WTC11 (cell line): ENCODE measurements at places on chromosomes 11 and 22.

DNA sequence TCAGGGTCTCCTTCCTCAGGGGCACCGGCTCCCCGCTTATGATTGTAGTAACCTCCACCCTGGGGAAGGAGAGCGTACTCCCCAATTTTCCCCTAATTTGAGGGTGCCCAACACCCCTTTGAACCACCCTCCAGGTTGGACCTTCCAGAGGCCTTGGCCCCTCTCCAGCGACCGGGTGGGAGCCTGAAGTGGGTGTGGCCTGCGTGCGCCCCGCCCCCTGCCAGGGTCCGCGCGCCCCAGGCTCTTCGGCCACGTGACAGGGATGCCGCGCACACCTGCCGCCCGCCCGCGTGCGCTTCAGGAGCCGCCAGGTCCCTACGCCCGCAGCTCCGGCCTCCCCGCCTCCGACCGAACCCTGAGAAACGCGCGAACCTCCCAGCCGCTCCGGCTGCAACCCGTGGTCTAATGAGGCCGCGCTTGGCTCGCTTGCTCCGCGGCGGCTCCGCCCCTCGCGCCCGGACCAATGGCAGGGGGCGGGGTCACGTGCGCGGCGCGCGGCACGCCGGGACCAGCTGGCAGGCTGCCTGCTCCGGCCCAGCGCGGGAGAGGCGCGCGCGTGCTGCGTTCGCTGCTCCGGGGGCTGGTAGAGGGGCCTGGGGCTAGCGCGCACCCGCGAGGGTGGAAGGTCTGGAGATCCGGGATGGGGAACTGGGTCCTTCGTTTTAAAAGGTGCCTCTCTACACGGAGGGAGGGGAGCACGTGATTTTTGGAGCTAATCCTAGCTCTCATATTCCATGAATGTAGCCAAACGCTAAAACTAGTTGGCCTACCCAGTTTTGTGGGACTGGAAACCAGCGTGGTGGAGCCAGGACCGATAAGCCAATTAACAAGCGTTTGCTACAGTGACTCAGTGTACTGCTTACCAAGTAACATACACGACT is at the start of gene FOXRED2:
Gene FOXRED2, minus strand, starts transcription at position 404 of the 881 bp plus-strand sequence. CDS start 618 bp downstream, outside the sequence.
- peak; percentile 90 for DNase-seq

DNA sequence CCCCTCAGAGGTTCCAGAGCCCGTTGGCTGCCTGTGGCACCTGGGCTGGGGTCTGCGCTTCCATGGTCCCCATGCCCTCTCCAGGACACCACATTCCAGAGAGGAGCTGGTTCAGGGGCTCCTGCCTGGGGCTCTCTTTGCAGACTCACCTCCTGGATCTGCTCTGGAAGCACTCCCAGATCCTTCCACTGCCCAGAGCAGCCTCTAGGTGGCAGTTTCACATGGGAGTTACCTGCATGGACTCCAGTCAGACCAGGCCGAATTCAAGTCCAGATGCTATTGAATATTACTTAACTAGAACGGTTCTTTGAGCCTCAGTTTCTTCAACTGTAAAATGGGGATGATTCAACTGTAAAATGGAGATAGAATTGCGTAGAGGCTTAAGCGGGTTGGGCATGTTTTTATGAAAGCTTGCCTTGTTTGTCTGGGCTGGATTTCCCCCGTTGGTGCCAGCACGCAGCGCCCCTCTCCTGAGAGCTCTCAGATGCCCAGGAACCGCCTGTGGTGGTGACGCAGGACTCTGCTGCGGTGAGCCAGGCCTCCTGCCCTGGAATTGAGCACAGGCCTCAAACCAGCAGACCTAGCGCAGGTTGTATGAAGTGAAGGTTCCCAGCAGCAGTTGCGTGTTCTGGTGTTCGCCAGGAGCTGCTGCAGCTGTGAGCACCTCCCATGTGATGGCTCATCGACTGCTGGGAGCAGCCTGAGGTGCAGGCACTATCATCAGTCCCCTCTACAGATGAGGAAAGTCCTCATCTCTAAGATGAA is 44.2 kb downstream of the LMO1 start:
- peak; percentile 75 for DNase-seq

- no peak for DNase-seq
Measured at GRCh38 chr11:77075425-77075905, 8.7 kb downstream of the CAPN5 start.

DNA sequence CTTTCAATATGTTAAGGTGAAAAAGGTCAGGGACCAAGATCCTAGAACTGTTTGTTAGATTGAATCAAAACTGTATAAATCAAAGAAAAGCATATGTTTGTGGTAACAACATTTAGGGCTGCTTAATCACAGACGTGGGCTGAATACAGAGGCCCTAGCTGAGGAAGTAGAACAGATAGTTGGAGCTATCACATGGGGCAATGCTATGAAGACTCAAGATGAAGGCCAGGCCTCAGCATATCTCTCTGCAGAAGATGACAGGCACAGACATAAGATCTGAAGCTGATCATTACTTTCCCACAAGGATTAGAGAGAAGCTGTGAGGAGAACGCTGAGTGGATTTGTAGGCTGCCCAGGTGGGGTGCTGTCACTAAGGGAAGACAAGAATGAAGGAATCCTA is 158.6 kb upstream of the CARD18 start:
- no peak for DNase-seq

GRCh38 chr11:66902486-66903177 is 45.8 kb downstream of the LRFN4 start:
- no peak for DNase-seq

- DNase-seq, result no peak
Measured at GRCh38 chr11:74755395-74755995, 6.8 kb downstream of the RNF169 start.

GRCh38 chr11:34305193-34305592 is 52.6 kb downstream of the ABTB2 start:
- no peak for DNase-seq

DNA sequence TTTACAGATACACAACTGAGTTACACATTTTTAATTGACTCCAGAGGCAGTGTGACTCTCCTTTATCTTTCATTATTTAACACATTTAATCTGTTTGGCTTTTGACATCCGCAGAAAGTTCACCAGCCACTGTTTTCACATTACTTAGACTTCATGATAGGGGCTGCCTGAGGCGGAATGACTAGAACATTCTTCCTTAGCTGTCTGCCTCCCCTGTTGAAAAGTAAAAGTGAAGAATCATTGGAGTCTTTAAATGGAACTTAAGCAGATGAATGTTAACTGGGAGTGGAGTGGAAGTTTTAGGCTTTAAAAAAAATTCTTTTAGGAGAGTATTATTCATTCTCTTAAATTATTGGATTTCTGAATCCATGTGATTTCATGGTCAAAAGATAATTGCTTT is 229.2 kb upstream of the MTNR1B start:
- no peak for DNase-seq

DNA sequence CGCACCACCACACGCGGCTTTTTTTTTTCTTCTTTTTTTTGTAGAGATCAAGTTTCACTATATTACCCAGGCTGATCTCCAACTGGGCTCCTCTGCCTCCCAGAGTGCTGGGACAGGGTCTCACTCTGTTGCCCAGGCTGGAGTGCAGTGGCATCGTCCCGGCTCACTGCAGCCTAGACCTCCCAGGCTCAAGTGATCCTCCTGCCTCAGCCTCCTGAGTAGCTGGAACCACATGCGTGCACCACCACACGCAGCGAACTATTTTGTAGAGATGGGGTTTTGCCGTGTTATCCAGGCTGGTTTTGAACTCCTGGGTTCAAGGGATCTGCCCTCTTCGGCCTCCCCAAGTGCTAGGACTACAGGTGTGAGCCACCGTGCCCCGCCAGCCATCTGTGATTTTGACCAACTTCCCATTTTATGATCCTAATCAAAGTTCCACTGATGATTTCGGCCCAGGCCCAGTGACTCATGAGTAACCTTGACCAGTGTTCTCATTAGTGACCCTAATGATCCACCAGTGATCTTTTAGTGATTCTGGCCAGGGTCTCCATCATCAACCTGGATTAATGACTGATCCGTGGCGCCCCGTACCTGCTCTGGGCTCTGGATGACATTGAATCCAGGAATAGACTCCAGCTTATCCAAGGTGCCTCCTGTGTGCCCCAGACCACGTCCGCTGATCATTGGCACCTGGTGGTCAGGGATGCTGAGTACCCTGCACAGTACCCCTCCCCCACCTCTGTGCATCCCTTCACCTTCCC is 1.7 kb downstream of the TYMP start:
- DNase-seq, result no peak

DNA sequence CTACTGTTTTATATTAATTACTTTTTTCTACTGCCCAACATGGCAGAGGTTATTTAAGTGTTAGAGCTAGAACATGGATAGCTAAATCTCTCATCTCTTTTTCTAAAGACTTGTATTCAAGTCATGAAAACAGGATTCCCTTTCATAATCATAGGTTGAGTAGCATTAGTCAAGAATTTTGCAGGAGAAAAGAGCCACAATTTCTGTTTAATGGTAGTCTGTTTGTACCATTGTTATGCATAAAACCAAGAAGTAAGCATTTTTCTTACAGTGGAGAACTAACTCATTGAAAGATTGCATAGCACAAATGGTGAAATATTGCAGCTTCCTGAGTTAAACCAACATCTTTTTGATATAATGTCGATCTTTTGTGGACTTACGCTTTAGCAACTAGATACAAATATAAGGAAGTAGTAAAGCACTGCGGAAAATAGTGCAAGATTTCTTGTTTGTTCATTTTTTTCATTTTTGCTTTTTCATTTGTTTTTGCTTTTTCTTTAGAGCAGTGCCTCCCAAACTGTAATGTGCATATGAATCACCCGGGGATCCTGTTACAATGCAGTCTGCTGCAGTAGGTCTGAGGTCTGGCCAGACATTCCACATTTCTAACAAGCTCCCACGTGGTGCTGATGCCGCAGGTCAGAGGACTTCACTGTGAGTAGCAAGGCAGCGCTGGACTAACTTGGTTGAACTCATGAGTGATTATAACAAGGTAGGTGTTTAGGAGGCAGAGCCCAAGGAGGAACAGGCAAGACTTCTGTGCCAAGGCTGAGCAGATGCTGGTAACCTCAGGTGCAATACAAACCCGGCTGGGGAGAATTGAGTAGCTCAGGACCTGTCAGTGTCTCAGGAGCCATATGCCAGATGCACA is 4.6 kb downstream of the ETS1 start:
- DNase-seq, result peak; percentile 69

GRCh38 chr11:130413405-130414106 is 14.9 kb downstream of the ADAMTS8 start:
- DNase-seq, result no peak

- DNase-seq, result no peak
Measured at GRCh38 chr11:129896062-129896461, 684 bp upstream of the NFRKB start.

GRCh38 chr11:61499816-61500491 is 8.6 kb upstream of the LRRC10B start:
- DNase-seq, result no peak

- no peak for DNase-seq
Measured at GRCh38 chr11:12287009-12287373, 90.4 kb upstream of the PARVA start.

GRCh38 chr11:60810569-60810968 is 25.4 kb downstream of the MS4A10 start:
- no peak for DNase-seq

DNA sequence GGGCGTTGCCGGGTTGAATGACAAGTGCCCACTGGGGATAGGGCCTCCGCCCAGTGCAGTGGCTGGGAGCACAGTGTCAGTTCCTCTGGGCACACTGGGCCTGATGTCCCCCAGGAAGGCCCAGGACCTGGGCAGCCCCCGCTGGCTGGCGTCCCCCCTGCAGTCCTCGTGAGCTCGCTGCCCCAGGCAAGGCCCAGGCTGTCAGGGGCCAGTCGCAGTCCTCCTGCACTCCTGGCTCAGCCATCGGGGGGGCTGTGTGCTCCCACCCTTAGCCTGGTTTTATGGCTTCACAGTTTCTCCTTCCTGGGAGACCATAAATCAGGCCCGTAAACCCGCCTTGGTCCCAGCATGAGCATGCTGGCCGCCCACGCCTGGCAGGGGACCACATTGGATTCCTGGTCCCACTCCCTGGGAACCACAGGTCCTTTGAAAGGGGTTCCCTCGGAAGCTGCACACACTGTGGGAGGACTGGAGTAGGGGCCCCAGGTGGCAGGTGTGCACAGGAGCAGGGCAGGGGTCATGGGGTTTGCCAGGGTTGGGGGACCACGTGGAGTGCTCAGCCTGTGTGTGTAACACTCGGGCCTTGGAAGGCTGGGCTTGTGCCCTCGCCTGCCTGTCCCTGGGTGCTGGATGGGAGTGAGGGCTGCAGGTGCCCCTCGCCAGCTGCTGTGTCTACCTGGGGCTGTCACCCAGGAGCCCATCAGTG is 113.6 kb downstream of the KCNQ1OT1 start:
- no peak for DNase-seq

- no peak for DNase-seq
Measured at GRCh38 chr11:130455483-130456127, 7.2 kb downstream of the ADAMTS15 start.

GRCh38 chr11:45795379-45795778 is 9.6 kb upstream of the SLC35C1 start:
- no peak for DNase-seq

- DNase-seq, result no peak
Measured at GRCh38 chr11:34719303-34719848, 98.5 kb downstream of the EHF start.

DNA sequence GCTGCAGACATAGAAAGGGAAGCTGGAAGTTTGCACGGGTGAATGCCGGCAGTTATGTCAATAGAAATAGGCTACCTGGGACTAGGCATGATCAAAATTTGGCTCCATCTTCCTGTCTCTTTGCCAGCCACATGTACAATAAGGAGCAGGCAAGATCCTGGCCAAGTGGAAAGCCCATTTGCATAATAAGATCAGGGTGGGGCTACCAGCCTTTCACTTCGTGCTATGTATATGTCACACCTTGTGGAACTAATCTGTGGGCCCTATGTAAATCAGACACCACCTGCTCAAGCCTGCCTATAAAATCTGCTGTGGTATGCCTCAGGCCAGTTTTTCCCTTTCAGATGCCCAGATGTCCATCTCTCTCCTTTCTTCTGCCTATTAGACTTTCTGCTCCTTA is 79.3 kb upstream of the DRD2 start:
- DNase-seq, result no peak

DNA sequence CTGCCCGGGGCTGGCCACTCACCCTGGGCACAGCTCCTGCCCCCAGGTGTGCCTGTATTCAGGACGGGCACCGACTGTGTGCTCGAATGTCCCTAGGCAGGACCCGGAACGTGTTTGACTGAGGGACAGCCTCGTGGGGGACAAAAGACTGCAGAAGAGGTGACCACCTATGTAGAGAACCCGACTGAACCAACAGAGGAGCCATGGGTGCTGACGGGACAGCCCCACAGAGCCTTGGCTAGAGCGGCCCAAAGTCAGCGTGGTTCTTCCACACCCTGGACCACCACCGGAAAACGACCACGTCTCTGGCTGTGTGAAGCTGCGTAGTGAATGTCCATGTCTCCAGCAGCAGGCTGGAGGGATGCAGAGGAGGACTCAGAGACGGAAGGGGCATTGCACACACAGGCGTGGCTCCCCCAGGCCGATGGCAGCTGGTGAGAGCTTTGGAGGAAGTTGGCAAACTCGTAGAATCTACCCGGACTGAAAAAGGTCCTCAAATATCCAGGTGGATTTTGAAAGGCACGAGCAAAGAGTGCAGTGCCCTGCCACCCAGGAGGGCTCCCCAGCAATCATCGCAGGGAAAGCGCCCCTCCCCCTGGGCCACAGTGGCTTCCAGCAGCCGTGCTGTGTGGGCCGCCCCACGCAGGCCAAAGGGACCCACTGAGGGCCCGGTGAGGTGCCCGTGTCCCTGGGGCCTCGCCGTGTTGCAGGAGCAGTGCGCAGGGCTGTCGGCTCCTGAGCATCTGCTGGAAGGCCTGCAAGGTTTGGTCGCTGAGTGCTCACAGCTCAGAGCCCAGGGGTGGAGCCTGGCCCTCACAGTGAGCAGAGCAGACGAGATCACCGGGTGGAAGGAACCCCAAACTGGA is 17.5 kb upstream of the MUC5B start:
- DNase-seq, result peak; percentile 7
